ENCODE measurements at places on chromosomes 12 and 14. TPM values are rescaled to one million over a fixed set of nuclear protein-coding genes. Genes with fewer than 3 reads are reported as not detected.

Gene SOAT2
- not detected for total RNA-seq

Gene FAM216A
- total RNA-seq = 53.7 TPM

Gene BATF
- total RNA-seq = 175 TPM

Gene SIRT4
- 2.5 TPM for total RNA-seq

Gene PMCH
- 8.4 TPM for total RNA-seq

Gene LRP1-AS
- not detected for total RNA-seq

Gene SMIM41
- 0.19 TPM for total RNA-seq

Gene PHETA1
- 2.3 TPM for total RNA-seq

DNA sequence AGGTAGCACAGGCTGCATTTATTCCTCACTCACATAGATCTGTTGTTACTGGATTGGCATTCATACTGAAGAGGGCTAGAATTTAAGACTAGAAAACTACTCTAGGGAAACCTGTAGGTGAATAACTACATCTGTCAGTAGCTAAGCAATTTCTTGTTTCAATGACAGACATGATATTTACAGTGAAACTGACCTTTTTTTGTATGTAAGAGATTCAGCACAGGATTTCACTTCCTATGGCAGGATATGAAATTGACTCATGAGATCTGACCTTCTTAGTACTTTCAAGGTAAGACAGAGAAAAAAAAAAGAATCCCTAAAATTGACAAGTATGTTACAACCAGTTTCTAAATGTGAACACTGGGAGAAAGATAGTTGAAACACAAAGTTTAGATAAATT, 189.8 kb upstream of the SLC16A7 start:
- H3K27me3 ChIP-seq = peaks cover 3% of the 10 kb centered on the region
- H3K4me3 ChIP-seq = no peak overlapping the region
- H3K4me1 ChIP-seq = peaks cover 9% of the 10 kb centered on the region
- no peak overlapping the region for H3K27ac ChIP-seq
- H3K36me3 ChIP-seq = no peaks in the 10 kb centered on the region
- no peak for DNase-seq

DNA sequence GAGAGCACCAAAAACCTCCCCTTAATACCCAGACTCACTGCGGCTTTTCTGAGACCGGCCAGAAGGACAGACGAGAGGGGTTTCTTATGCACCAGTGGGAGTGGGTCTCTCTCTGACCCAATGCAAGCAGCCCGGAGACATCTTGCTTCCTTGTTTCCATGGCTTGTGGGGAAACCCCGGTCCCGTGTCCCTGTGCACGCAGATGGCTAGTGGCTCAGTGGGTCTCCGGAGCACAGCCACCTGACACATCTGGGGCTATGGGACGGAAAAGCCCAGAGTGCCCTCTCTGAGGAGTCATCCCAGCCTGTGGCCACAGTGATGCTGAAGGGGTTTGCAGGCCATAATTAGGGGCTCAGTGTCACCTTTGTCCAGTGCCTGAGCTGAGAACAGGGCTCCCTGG, 197.6 kb downstream of the PHETA1 start:
- no peaks in the 10 kb centered on the region for H3K36me3 ChIP-seq
- peaks cover 2% of the 10 kb centered on the region for H3K4me1 ChIP-seq
- DNase-seq = no peak
- peaks cover 8% of the 10 kb centered on the region for H3K27me3 ChIP-seq
- H3K27ac ChIP-seq = no peak overlapping the region

- H3K36me3 ChIP-seq = peaks cover 28% of the 10 kb centered on the region
- H3K4me3 ChIP-seq = no peak overlapping the region
- peaks cover 12% of the 10 kb centered on the region for H3K4me1 ChIP-seq
- H3K27me3 ChIP-seq = no peaks in the 10 kb centered on the region
- no peak overlapping the region for H3K27ac ChIP-seq
Measured at GRCh38 chr12:66159123-66159522, 10.7 kb downstream of the TMBIM4 start.

GRCh38 chr12:26434299-26435068, 239.1 kb downstream of the SSPN start:
- H3K4me1 ChIP-seq = no peaks in the 10 kb centered on the region
- peaks cover 2% of the 10 kb centered on the region for H3K36me3 ChIP-seq
- no peak overlapping the region for H3K4me3 ChIP-seq
- no peaks in the 10 kb centered on the region for H3K27me3 ChIP-seq
- DNase-seq = no peak
- H3K27ac ChIP-seq = no peak overlapping the region

DNA sequence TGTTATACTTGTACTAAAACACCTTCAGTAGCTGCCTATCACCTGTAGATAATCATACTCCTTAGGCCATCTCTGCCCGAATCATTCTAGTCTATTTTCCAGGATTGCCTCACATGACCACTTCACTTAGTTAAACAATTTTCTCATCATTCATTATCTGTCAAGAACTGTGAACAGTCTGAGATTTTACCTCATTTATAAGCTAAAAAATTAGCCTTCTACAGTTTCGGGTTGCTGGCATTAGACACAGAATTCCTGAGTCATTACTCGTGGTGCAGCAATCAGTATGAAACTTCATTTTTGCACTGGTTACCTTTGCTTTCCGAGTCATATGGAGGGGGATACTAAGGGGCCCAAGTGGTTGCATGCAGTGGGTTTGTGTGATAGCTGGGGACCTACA, 57.6 kb upstream of the OTOGL start:
- H3K4me3 ChIP-seq = no peak overlapping the region
- no peak overlapping the region for H3K27ac ChIP-seq
- no peak for DNase-seq
- H3K36me3 ChIP-seq = no peaks in the 10 kb centered on the region

GRCh38 chr12:122886851-122887818, 8.8 kb downstream of the VPS37B start:
- H3K4me3 ChIP-seq = peak overlapping the region; percentile 77
- H3K27me3 ChIP-seq = peaks cover 13% of the 10 kb centered on the region
- peak; percentile 81 for DNase-seq
- peaks cover 10% of the 10 kb centered on the region for H3K36me3 ChIP-seq
- H3K27ac ChIP-seq = peak overlapping the region; percentile 69

DNA sequence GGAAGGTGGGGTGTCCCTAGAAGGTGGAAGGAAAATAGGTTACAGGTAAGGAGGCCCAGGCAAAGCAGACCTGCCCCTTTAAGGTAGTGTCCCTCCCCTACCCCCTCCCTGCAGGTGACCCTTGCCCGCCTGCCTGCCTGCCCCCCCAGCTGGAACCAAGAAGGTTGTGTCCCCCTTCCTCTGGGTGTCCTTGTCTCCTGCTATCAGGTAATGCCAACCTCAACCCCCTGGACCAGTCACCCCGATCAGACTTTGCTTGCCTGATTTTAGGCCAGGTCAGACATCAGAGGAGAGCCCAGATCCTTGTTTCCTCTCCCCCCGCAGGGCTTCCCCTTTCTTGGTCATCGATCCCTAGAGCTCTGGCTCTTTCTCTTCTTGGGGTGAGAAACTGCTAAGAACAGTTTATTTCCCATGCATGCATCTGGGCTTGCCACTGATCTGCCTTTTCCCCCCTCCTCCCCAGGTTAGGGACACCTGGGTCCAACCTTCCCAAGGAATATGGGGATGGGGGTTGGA, at the start of gene SLC39A5:
SLC39A5 (plus strand) TSS at position 136 of the 516 bp plus-strand sequence. CDS start 1,224 bp downstream, outside the sequence.
- H3K27ac ChIP-seq = no peak within 1 kb of the TSS
- H3K4me1 ChIP-seq = peaks cover 11% of the 10 kb centered on the region
- no peak for DNase-seq
- no peaks in the 10 kb centered on the region for H3K27me3 ChIP-seq
- H3K4me3 ChIP-seq = no peak within 1 kb of the TSS

DNA sequence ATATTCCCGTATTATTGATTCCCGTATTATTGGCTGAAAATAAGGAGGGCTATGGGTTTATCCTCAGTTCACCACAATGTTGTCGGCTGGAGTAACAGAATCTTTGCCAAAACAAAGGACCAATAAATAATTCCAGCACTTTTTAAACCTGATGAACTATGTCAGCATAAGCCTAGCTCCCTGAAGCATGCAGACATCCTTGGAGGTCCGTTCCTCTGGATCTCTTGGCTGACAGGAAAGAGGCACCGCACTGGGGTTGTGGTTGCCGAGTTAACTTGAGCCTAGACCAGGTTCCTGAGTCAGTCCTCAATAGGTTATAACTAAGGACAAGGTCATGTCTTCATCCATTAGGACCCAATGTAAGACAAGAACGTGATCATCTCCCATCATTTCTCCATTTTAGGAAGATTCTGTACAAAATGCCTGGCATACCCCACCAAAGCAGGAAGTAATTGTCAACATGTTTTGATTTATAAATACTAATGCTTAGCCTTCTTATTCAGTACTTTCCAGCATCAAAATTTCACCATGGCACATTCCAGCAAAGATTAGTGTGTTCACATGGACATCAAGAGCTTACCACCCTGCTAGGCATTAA, 36.6 kb downstream of the NID2 start:
- no peak overlapping the region for H3K27ac ChIP-seq
- H3K4me1 ChIP-seq = peaks cover 2% of the 10 kb centered on the region
- H3K27me3 ChIP-seq = peaks cover 28% of the 10 kb centered on the region
- DNase-seq = no peak

All from activated CD4-positive, alpha-beta T cell treated with anti-CD3 and anti-CD28 coated beads, Interleukin-2, amount 10 ng/mL, durations not matched to agents 24 days and 14 days (primary cell).